Tongue (tissue), 3 donors: ENCODE measurements at places on chromosomes 2 and 18.

- DNase-seq, result no peak
Observed at GRCh38 chr18:49617329-49617695, 55.5 kb downstream of the LIPG start.

- peak; percentile 86 for DNase-seq
Observed at GRCh38 chr2:240250985-240251847, 110.8 kb upstream of the OTOS start.

- DNase-seq, result no peak
Observed at GRCh38 chr2:132589111-132589830, 80.7 kb downstream of the LYPD1 start.

GRCh38 chr18:73261243-73261642 is 393.5 kb upstream of the NETO1 start:
- no peak for DNase-seq
